Natural killer cell treated with Interleukin-12 subunit alpha and Interleukin-12 subunit beta and Interleukin-15 and Interleukin-18, amount 100 ng/mL, for 72 hours (primary cell): ENCODE measurements at places on chromosomes 5 and 9.

- no peak for DNase-seq
Observed at GRCh38 chr9:35859310-35859989, 10.8 kb downstream of the OR13J1 start.

DNA sequence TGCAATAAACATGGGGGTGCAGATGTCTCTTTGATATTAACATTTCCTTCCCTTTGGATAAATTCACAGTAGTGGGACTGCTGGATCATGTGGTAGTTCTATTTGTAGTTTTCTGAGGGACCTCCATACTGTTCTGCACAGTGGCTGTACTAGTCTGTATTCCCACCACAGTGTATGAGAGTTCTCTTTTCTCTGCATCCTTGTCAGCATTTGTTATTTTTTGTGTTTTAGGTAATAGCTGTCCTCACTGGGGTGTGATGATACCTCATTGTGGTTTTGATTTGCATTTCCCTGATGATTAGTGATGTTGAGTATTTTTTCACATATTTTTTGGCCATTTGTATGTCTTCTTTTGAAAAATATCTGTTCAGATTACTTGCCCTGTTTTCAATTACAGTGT is 562.5 kb downstream of the CSNK1G3 start:
- no peak for DNase-seq

GRCh38 chr9:3954331-3955304 is 345.2 kb downstream of the GLIS3 start:
- DNase-seq, result no peak

DNA sequence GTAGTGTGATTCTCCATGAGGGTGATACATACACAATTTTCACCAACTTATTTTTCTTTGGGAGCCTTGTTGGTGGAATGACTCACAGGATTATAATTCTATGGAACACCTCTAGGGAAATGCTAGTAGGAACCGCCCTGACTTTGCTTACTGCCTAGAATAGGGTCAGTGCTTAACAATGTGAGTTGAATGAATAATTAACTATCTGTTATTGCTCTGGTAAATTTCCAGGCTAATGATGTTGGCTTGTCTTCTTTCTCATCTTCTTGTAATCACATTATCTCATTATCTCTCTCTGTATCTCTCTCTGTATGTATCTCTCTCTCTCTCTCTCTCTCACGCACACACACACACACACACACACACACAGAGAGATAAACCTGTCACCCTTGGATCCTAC is 291.1 kb downstream of the TRIM32 start:
- DNase-seq, result no peak

- no peak for DNase-seq
Observed at GRCh38 chr5:93582677-93583438, at the start of gene NR2F1. NR2F1 (plus strand) TSS chr5:93583222; CDS start chr5:93585024, 1,802 bp downstream.
